Substantia nigra (tissue), 51 donors: ENCODE measurements at places on chromosomes 1 and 21.

DNA sequence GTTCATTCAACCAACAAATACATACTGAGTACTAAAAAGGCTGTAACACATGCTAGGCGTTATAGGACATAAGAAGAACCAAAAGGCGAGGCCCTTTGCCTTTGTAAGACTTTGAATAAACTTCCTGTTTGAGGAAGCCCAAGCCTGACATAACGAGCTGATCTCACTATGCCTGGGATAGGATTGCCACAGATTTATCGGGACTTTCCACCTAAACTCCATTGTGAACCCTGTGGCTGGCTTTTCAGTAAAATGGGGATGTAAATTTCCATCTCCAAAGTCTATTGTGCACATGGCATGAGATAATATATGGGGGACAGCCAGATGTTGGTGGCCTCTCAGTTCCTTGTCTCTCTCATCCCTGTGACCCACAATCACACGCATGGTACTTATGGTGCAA lies 41.9 kb downstream of the LMO4 start:
- DNase-seq = no peak

GRCh38 chr1:197178998-197179397 lies 32.5 kb upstream of the ASPM start:
- DNase-seq = no peak

GRCh38 chr1:2290171-2290578 lies 62.1 kb downstream of the SKI start:
- DNase-seq = no peak

- DNase-seq = no peak
Measured at GRCh38 chr21:34994766-34995631, 54.1 kb downstream of the RUNX1 start.

- no peak for DNase-seq
Measured at GRCh38 chr1:36133484-36133883, 8.5 kb upstream of the COL8A2 start.

DNA sequence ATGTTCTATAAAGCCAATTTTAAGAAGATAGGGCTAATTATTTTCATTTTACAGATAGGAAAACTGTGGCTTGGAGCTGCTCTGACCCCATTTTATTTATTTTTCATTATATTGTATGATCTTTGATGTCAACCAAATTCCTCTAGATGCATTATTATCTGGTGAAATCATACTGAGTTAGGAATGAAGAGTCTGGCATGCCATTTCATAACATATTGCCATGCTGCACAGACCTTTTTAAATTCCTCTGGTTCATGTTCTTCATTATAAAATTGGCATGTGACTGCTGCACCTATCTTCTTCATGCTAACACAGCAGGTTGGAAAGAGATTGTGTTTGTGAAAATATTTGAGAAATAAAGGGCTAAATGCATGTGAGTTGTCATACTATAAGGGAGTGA lies 12.7 kb downstream of the PRRX1 start:
- no peak for DNase-seq

DNA sequence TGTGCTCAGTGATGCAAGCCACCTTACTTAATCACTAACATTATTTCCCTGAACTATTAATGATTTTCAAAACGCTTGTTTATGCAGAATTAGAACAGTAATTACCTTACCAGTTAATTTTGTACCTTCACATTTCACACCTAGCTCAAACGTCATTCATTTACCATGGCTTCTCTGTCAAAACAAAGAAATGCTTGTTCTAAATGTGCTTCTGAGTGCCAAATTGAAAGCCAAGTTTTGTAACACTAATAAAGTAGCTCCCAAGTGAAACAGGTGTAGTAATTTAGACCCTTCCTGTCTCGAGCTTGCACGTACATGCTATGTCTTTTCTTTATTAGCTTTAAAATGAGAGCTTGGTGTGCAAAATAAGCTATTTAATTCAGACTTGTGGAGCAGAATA lies 533.7 kb upstream of the PKN2 start:
- DNase-seq = no peak

DNA sequence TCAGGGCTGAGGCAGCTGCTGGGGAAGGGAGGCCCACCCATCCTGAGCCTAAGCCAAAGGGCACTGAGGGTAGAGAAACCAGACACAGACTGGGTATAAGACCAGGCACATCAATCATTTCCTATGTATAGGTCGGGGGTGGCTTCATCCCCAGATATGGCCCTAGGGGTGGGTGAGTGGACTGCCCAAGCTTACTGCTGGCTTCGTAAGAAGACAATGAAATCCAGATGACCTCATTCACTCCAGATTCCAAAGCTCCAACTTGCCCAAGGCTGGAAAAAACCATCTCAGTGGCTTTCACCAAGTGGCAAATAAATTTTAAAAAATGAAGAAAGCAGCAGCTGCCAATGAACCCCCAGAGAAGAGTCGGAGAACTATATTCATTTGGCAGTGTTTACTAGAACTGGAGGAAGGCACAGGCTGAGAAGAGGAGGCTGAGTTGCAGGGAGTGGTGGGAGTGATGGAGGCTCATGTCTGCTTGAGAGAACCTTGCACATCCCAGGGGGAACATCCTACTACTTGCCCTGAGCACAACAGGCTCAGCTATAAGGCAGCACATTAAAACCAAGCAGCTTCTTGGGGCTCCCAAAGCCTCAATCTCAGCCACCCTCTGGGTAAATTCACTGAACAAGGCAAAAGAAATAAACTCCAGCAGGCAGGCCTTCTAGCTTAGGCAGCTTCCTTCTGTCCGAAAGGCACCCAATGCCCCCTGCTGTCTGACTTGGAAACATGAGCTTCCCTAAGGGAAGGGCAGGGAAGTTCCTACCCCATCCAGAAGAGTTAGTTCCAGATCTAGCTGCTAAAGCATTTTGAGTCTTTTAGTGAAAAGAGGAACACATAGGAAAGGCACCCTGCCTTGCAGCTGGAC lies 14.1 kb downstream of the PEA15 start:
- no peak for DNase-seq

DNA sequence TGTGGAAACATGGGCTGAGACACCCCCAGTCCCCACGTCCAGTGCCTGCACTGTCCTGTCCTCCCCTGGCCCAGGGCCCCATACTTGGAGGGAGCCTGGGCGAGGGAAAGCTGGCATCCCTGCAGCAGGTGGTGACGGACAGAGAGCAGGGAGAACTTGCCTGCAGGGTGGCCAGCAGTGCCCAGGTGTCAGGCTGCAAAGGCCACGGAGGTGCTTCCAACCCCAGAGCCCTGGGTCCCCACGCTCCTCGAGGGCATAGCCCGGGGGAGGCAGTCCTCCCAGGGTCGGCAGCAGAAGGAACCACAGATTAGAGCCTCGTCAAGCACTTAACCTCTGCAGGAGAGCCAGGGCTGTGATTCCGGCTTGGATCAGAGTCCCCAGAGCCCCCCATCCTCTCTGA lies 77.5 kb downstream of the ARHGEF16 start:
- no peak for DNase-seq

DNA sequence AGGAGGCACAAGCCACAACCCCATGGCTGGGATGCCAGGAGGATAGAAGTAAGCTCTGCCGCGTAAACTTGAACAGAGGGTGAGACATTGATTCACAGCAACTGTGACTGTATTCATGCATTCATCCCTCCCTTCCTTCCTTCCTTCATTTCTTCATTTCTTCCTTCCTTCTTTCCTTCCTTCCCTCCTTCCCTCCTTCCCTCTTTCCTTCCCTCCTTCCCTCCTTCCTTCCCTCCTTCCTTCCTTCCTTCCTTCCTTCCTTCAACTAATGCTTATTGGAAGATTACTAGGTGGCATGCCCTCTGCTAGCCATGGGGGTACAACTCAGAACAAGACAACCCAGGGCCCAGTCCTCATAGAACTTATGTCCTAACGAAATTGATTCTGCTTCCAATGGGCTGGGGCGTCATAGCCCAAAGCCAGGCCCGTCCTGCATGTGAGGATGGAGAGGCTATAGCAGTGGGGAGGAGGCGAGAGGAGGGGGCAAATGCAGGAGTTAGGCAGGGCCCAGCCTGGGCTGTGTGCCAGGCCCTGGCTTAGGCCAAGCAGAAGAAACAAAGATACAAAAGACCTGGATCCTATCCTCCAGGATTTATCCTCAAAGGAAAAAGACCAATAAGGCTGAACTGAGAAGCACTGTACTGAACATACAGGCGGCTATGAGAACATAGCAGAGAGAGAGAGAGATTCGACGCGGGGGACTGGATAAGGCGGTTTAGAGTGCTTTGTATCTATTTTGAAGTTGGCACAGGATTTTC lies 24.4 kb upstream of the PAXBP1 start:
- no peak for DNase-seq

DNA sequence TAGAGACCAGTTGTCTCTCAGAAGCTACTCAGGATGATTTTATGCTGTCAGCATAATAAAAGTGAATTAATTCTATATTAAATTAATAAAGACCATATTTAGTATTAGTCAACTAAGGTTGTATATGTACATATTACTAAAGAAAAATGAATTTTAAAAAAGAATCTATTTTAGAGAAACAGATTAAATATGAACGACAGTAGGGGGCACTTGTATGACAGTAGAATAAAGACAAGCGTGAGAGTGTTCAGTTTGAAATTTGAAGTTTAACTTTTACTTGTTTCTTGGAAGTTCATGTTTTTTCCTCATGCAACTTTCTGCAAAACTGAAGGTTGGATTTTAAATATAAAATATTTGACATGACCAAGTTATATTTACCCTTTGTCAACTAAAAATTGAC lies 67.9 kb upstream of the MACF1 start:
- no peak for DNase-seq

- DNase-seq = no peak
Measured at GRCh38 chr1:944341-945325, 14.4 kb downstream of the NOC2L start.

- peak; percentile 43 for DNase-seq
Measured at GRCh38 chr1:9181176-9181906, 52.4 kb upstream of the GPR157 start.

- no peak for DNase-seq
Measured at GRCh38 chr1:204493145-204493983, 1.2 kb downstream of the PIK3C2B start.

GRCh38 chr1:43509740-43510375 lies 20.8 kb upstream of the PTPRF start:
- no peak for DNase-seq

DNA sequence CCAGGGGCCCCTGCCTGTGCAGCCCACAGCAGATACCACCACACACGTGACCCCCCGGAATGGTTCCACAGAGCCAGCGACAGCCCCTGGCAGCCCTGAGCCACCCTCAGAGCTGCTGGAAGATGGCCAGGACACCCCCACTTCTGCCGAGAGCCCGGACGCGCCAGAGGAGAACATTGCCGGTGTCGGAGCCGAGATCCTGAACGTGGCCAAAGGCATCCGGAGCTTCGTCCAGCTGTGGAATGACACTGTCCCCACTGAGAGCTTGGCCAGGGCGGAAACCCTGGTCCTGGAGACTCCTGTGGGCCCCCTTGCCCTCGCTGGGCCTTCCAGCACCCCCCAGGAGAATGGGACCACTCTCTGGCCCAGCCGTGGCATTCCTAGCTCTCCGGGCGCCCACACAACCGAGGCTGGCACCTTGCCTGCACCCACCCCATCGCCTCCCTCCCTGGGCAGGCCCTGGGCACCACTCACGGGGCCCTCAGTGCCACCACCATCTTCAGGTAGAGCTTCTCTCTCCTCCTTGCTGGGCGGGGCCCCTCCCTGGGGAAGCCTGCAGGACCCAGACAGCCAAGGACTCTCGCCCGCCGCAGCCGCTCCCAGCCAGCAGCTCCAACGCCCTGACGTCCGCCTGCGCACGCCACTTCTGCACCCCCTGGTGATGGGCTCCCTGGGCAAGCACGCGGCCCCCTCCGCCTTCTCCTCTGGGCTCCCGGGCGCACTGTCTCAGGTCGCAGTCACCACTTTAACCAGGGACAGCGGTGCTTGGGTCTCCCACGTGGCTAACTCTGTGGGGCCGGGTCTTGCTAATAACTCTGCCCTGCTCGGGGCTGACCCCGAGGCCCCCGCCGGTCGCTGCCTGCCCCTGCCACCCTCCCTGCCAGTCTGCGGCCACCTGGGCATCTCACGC lies 51.0 kb downstream of the COL18A1 start:
- no peak for DNase-seq

DNA sequence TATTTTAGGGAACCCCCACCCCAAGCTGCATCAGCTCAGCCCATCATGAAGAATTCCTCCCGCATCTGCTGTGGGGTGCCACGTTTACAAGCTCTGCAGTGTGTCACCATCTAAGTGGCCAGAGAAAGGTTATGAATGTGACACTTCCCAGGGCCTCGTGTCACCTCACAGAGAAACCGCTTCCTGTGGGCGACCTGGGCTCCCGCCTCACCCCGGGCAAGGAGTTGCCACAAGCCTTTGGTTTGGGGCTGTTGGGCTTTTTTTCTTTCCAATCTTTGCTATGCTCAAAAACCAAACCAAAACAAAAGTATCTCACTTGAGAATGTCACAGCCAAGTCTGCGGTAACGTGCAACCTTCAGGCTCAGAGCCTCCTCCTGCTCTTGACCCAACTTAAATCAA lies 82.1 kb upstream of the ARHGEF16 start:
- no peak for DNase-seq

GRCh38 chr1:119373465-119373864 lies 4.9 kb downstream of the HAO2 start:
- DNase-seq = no peak

DNA sequence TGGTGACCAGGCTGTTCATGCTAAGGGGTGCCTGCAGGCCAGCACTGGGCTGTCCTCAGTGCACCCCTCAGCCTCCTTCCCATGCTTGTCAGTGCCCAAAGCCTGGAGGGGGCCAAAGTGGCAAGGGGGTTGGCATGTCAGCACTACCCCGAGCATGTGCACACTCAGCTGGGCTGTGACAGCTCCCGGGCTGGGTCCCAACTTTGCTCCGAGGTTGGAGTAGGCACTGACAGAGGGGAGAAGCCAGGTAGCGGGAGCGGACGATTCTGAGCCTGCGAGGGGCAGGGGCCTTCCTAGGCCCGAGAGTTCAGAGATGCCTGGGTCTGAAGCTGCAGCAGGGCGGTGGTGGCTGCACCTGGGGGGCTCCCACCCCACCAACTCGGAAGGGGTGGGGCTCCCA lies 119.0 kb downstream of the MAST2 start:
- no peak for DNase-seq

GRCh38 chr1:89809556-89809955 lies 11.3 kb upstream of the LRRC8D start:
- DNase-seq = no peak

DNA sequence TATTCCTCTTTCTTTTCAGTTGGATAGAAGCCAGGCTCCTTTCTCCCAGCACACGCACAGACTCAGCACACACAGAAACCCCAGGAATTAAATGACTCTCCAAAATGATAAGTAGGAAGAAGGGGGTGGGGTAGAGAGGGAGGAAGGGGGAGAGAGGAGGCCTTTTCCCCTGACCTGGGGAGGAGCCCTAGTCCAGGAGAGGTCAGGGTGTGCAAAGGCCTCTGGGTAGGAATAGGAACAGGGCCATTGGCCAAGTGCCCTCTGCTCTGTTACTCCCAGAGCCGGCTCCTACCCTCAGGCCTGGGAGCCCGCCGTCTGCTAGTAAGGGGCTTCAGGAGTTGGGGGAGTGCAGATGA lies 35.6 kb upstream of the PUM1 start:
- DNase-seq = no peak

GRCh38 chr1:44289530-44289929 lies 65.5 kb downstream of the ERI3 start:
- DNase-seq = no peak

DNA sequence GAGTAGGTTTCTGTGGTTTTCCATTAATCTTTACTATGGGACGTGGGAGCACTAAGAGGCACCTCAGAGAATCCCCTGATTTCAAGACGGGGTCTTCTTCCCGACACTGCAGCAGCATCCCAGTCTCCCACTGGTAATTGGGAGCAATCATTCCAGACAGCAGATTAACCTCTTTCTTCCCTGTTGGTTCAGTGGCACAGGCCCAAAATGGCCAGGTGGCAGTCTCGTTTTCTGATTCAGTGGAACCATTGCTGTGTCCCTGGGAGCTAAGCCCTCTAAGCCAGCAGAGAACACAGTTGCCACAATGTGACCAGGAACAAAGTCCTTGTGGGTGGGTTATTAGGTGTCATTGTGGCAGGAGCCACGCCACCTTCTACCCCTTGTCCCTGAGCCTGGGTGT lies 342.1 kb downstream of the MATN1 start:
- DNase-seq = no peak
